GM12891 (cell line): ENCODE measurements at places on chromosomes 13 and 19.

DNA sequence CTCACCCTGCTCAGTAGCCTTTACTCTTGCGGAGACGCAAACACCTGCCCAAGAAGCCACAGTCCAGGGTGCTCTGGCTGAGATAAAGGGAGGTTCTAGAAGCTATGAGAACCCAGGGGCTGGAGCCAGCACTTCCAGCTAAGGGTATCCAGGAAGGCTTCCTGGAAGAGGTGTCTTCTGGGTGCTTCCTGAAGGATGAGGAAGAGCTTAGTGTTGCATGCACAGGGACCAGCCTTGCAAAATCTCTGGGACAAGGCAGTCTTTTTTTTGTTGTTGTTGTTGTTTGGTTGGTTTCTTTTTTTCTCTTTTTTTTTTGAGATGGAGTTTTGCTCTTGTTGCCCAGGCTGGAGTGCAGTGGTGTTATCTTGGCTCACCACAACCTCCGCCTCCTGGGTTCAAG is 20.6 kb downstream of the MYBPC2 start:
- no peak for DNase-seq

GRCh38 chr19:29265436-29265835 is 52.5 kb upstream of the UQCRFS1 start:
- no peak for DNase-seq

- DNase-seq = no peak
Measured at GRCh38 chr13:74730556-74731331, 596.5 kb upstream of the KLF12 start.

GRCh38 chr19:36169084-36169760 is 17.0 kb upstream of the COX7A1 start:
- DNase-seq = no peak

DNA sequence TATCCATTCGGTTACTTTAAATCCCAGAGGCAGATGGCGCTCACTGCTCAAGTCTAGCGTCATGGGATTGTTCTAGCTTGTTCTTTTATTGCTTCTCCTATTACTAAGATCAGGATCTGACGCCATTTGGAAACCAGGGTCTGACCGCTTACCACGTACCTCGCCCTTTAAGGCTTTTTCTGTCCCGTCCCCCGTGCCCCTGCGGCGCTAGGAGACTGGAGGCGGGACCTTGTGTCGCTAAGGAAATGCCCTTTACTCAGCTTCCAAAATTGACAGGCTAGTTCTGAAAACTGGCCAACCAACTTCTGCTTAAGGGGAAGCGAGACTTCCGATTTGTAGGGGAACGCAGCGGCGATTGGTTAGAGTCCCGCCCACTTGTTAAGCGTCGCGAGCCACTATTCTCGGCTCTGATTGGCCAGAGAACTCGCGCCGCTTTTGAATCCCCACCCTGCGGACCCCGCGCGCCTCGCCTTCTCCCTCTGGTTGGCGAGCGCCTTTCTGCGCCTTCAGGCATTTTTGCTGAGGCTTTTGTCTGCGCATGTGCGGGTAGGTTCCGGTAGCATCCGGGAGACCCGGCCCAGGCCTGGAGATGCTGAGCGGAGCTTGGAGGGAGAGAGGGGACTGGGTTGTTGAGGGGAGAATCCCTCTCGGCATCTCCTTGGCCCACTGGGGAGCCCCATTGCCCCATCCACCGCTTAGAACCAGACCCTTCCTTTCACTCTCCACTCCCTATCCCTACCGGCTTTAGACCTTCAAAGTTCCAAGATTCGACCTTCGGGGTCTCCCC is 3.9 kb upstream of the C19orf84 start:
- peak; percentile 80 for DNase-seq

DNA sequence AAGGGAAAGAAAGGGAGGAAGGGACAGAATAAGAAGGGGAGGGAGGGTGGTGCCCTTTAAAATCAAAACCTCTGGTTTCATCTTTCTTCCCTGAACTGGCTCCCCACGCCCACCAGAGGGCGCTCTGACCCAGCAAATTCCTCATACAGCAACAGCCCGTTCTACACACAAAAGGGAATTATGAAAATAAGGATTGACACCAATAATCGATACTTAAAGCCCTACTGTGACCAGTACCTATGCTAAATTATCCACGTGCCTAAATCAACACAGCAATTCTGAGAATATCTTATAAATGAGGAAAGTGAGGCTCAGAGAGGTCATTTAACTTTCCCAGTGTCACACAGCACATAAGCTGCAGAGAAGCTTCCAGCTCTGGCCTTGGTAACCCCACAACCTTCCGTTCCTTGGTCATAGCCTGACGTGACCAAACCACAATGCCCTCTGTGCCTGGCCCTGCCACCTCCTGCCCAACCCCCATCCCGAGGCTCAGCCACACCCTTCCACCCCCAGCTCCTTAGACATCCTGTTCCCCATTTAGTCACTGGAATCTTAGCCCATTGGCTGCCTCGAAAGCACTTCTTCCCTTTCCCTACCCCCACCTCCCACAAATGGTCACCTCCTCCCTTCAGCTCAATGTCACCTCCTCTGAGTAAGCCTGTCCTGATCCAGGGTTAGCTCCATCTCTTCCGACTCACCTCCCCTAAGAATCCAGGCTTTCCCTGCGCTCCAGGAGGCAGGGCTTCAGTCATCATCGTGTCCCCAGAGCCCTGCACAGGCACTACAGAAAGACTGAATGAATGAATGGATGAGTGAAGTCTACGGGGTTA is 34.2 kb upstream of the PNMA8B start:
- DNase-seq = peak; percentile 66

GRCh38 chr13:113924184-113924901 is 49.5 kb downstream of the C13orf46 start:
- DNase-seq = no peak

DNA sequence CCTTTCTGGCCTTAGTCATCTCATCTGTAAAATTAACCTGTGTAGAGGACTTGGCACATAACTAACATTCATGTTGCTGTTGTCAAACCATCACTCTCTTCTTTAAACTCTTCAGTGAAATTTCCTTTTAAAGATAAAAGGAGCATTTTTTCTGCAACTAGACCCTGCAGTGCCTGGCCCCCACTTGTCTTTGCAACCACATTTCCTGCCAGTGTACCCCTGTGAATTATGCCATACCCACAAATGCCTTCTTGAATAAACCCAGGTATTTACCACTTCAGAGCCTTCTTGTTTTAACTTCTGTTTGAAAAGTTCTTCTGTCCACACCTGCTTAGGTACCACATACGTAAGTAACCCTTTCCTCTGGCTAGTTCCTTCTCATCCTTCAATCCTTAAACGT is 118.8 kb downstream of the CDK8 start:
- no peak for DNase-seq

DNA sequence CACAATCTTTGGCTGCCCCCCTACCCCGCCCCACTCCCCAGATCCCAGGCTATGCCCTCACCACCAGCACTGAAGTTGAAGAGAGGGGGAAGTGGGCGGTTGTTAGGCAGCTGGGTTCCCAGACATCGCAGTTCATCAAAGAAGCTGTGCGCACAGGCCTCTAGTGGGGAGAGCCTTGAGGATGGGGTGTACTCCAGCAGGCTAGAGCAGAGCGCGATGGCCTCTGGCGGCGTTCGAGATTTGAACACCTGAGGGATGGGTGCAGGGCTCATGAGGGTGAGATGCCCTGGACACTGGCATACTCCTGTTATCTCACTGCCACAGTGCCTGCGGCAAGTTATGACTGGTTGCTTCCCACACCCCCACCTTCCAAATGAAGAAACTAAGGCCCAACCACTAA is 10.0 kb downstream of the GSK3A start:
- no peak for DNase-seq

DNA sequence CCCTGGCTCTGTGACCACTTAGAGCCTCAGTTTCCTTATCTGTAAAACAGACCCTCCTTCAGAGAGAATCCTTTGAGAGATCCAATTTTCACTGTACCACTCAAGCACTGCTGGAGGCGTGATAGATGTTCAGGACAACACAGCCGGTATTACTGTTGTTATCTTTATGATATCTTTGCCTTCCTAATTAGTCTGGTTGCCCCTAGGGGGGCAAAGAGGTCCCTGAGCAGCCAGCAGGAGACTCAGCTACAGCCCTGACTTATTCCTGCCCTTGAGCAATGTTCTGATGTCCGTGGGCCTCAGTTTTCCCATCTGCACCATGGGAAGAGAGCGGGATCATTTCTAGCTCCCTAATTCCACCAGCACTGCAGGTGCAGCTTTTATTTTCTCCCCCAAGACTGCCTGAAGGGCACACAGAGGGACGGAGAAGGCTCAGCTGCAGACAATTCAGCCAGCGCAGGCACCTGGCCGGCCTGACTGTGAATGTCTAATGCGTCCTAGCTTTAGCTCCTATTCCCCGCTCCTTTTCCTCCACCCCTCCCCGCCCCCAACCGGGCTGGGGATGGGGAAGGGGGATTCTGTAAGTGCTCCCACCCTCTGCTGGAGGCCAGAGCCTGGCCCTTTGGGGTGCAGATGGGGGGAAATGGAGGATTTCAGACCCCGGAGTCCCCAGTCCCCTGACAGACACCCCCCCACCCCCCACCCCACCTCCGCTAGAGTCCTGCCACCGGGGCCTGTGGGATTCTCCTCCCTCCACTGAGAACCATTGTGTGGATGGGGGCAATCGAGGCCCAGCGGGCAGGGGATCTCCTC is 16.2 kb downstream of the TLE5 start:
- no peak for DNase-seq

- no peak for DNase-seq
Measured at GRCh38 chr13:59962343-59962742, 201.4 kb downstream of the DIAPH3 start.

- no peak for DNase-seq
Measured at GRCh38 chr19:37963190-37963936, 56.4 kb downstream of the SIPA1L3 start.

- no peak for DNase-seq
Measured at GRCh38 chr19:42207767-42208271, 9.7 kb downstream of the DEDD2 start.

DNA sequence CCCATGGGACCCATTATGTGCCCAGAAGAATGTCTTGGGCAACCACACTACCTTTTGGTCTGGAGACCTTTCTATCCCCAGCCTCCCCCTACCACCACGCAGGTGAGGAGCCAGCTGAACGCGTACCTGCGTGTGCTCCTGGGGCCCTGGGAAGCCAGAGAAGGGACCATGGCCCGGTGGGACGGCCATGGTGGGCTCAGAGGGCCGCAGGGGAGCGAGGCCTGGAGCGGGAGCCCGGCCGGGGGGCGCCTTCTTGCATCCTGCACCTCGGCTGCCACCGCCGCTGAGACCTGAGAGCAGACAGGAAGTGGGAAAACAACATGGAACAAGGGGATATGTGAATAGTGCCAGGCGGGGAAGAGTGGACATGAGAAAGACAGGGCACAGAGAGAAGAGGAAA is 2.3 kb downstream of the DYRK1B start:
- DNase-seq = no peak

GRCh38 chr13:37123337-37123736 is 17.9 kb upstream of the CSNK1A1L start:
- DNase-seq = no peak

DNA sequence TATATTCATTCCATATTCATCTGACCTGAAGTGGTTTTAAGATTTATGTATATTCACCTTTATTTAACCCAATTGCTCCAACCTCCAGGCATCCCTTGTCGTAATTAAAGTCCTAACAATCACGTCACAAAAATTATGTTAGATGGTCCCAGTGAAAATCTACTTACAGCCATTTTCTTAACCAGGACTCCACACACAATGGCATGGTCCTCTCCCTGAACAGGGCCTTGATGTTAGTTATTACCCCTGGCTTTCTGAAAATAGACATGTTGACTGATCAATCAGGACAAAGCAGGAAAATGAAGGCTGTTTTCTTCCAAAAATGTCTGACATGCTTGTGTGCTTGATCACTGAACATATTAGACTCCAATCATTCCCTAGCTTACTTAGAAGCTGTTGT is 542.7 kb upstream of the SLITRK5 start:
- DNase-seq = no peak

DNA sequence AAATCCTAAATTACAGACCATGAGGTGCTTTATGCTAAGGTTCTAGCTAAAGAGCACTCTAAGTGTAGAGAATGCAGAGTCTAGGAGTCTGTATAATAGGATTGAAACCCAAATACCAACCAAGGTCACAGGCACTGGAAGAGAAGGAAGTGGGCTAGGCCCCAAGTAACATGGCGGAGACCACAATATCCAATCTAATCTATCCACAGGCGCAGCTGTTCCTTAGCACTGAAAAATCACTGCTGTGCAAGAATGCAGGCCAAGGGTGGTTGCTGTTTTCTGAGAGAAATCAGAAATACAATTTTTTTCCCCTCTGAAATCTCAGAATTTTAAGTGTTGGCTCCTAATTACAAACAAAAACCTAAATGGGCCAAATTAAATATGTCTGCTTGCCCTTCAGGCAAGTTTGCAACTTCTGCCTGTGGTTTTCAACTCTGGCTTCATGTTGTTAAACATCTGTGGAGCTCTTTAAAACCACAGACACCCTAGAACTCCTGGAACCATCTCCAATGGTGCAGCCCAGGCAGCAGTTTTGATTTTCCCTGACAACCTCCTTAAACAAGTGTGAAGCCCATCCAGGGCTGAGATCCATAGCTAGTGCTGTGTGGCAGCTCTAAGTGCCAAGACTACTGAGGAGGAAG is 6.1 kb downstream of the RANBP3 start:
- DNase-seq = no peak

DNA sequence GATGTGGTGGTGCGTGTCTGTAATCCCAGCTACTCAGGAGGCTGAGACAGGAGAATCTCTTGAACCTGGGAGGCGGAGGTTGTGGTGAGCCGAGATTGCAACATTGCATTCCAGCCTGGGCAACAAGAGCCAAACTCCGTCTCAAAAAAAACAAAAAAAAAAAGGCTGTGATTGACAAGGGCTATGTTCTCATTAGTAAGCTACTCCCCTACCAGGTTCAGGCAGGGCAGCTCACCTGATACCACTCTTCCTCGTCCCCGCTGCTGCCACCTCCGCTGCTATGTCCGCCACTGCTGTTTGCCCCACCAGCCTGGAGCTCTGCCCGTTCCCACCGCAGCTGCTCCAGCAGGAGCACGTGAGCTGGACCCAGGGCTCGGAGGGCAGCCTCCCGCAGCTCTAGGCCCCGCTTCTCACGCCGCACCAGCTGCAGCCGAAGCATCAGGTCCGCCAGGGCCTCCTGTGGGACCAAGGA is 9.4 kb downstream of the USHBP1 start:
- DNase-seq = no peak

GRCh38 chr19:2547721-2548120 is 71.8 kb downstream of the GADD45B start:
- DNase-seq = no peak

- no peak for DNase-seq
Measured at GRCh38 chr19:24054044-24054935, 32.7 kb upstream of the ZNF254 start.

GRCh38 chr13:74696148-74696922 is 562.1 kb upstream of the KLF12 start:
- DNase-seq = no peak

DNA sequence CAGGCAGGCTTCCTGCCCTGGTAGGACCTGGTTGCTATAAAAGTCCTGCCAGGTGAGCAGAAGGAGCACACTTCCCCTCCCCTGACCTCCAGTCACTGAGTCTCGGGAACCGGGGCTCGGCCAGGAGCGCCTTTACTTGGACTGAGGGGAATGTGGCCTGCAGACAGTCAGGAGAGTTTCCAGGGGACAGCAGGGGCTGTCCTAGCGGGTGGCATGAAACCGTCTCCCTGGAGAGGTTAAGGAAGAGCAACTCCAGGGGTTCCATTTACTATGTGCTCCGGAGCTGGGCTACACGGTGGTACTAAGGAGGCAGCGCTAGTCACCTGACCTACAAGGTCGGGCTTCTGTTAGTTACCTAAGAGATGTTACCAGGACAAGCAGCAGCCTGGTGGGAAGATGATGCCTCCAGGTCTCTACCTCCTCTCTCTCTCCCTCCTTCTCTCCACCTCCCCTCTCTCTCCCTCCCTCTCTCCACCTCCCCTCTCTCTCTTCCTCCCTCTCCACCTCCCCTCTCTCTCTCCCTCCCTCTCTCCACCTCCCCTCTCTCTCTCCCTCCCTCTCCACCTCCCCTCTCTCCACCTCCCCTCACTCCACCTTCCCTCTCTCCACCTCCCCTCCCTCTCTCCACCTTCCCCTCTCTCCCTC is 4.1 kb upstream of the CNOT3 start:
- DNase-seq = no peak
